ENCODE measurements at places on chromosomes 1 and 21.

GRCh38 chr1:237878406-237878805 is 12.3 kb downstream of the ZP4 start:
- no peak for DNase-seq

DNA sequence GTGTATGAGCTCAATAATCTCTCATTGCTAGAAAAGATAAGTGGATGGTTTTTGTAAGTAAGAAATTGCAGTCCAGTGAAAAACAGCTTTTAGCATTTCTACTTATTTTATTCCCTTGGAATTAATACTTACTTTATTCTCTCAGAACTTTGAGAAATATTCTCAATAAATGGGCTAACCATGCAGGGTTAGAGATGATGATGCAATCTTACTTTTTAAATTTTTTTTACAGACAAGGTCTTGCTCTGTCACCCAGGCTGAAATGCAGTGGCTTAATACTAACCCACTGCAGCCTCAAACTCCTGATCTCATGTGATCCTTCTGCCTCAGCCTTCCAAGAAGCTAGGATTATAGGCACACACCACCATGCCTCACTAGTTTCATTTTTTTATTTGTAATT is 440.8 kb upstream of the ZP4 start:
- DNase-seq, result no peak

DNA sequence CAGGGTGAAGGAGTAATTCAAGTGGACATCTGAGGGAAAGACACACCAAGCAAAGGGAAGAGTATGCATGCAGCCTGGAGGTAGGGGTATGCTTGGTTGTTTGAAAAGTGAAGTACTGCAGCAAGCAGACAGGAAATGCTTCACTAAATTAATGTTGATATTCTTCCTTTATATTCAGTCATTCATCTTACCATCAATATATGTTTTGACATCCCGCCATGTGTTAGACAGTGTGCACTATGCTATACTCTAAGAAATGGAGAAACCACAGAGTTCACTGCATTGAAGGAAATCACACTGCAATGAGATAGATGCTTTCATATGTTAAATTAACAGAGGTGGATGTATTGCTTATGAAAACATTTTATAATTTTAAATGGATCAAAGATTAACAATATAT is 82.9 kb downstream of the HSPA13 start:
- DNase-seq, result no peak

DNA sequence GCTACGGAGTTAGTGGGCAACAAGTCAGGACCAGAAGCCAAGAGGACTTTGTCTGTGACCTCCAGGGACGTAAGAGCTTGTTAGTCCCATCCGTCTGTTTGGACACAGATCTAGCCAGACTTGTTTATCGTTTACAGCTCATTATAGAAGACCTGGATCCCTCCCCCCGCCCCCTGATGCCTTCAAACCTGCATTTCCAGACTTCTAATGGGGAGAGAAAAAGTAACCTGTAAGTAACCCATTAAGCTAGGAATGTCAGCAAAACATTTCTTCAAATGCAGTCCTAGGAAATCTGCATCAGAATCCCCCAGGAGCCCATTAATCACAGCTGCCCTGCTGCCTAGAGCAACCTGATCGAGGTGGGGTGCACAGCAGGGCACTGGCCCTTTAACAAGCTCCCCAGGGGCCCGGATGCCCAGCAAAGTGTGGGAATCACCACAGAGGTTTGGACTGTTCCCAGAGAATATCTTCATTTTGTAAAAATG is 1.4 kb upstream of the MAD2L2 start:
- DNase-seq, result no peak

DNA sequence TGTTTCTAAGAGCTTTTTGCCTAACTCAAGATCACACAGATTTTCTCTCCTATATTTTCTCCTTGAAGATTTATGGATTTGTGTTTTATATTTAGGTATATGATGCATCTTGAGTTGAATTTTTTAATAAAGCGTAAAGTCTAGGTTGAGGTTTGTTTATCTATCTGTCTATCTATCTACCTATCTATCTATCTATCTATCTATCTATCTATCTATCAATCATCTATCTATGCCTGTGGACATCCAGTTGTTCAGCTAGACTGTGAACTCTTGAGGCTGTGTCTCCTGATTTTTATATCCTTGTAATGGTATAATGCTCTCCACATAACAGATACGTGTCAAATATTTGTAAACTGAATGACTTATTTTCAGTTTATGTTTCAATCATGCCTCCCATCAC is 120.1 kb downstream of the DNAH14 start:
- no peak for DNase-seq

- no peak for DNase-seq
These were observed 975.2 kb upstream of the B3GALT2 start for GRCh38 chr1:194161591-194161990.

- no peak for DNase-seq
These were observed 5.7 kb downstream of the SLC9A1 start for GRCh38 chr1:27149084-27149761.

DNA sequence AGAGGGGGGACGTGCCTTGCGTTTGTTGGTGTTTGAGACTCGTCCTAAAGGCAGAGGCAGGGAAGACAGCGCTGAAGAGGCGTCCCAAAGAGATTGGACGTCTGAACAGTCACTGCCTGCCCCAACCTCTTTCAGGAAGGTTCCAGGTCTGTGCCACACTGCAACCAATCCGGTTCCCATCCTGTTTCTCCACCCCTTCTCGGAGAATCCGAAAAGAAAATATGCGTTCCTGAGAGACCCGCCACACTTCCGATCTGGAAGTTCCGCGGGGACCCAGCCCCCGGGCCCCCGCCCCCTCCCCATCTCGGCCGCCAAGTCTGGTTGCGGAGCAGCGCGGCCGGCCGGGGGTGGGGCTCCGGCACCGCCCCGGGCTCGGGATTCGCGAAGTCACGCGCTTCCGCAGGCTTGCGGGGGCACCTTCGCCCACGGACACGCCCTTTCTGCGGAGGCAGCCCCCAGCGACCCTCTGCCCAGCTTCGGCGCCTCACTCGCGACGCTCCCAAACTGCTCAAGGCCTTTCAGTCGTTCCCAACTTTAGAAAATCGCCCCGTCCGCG is 124.5 kb upstream of the DPYD start:
- peak; percentile 31 for DNase-seq

- DNase-seq, result peak; percentile 41
These were observed 5.9 kb downstream of the RFX5 start for GRCh38 chr1:151340870-151341754.

GRCh38 chr1:29258976-29259801 is 22.9 kb downstream of the PTPRU start:
- no peak for DNase-seq

DNA sequence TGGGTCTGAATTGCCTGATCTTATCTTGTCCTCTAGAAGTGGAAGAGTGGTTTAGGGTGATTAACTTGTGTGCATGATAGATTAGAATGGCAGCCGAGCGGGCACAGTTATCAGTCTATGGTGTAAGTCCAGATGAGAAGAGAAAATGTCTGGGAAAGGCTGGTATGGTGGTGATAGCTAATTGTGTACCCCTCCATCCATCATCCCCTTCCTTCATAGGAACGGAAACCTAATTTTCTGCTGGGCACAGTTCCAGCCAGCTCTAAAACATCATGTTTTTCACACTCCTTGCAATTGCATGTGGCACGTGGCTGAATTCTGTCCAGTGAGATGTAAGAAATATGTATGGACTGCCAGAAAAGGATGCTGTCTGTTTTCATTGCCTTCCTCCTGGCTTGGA is 40.9 kb upstream of the ZP4 start:
- DNase-seq, result no peak

DNA sequence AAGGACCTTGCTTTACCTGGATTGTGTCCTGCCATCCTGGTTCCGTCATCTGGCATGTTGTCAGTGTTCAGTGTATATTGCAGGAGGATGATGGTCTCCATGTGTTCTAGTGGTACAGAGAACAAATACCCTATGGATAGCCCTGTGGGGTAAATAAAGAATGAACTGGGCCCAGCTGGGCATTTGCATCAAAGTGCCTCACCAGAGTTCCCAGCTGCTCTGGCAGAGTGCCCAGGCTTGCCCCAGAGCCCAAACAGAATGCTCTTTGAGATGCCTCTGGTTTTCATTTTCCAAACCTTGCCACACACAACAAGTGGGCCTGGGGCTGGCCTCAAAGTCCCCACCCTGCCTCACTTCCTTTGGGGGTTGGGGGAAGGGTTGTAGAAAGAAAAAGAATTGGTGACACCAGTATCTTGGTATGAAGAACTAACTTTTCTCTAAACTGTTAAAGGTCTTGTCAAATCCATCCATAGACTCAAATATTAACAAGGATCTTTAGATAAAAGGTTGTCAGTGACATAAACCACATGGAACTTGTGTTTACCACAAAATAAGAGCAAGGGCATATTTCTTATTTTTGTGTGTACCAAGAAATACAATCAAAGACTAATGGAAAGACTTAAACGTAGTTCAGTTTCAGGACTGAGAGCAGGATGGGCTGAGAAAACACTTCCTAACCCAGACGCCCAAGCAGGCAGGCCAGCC is 82.2 kb downstream of the LMO4 start:
- DNase-seq, result no peak

- no peak for DNase-seq
These were observed 447.9 kb downstream of the GPATCH2 start for GRCh38 chr1:217182992-217183391.

- no peak for DNase-seq
These were observed 288.9 kb downstream of the TM2D1 start for GRCh38 chr1:61436016-61436415.

DNA sequence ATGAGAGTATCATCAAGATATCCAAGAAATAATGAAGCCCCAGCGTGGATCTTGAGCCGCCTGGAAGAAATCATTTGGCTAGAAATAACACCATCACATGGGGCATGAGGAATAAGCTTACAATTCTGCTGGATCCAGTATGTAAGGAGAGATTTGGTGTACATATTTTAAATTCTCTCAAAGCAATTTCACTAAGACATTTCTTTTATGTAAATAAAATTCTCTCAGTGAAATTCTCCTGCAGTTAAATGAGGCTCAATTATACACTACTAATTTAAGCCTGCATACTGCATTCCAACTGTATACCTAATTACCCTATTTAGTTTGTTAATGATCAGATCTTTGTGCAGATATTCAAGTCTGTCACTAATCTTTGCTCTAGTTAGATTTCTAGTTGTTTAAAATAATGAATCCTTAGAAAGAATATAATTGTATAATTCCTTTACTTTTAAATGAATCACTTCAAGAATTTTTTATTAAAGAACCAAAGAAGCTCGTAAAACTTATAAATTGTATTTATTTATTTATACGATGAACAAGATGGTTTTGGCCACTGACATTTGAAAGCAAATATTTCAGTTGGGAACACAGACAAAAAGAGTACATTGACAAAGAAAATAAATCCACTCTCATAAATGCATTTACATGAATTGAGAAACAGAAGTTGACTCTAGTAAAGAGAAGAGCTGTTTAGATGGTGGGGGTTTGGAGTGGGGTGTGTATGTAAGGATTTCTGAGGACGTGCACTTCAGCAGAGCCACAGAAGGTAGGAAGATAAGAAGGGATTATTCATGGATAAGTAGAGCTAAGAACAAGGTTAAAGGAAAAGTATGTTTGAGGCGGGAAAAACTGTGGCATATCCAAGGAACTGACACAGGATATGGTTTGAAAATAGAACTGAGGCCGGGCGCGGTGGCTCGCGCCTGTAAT is 466.8 kb downstream of the DSCAM start:
- DNase-seq, result no peak

DNA sequence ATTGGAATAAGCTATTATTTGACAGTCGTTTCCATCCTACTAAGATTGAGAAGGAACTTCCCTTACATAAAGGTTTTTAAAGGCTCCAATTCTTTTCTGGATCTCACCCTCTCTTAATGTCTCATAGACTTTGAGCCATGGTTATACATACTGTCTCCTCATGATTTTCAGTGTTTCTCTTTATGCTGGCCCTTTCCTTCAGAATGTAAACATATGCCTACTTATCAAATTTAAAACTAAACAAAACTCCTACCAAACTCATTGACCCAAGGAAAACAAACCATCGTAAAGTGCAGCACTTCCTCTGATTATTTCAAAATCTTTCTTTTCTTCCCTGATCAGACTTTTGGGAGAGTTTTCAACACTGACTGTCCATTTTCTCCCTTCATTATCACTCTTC is 163.4 kb upstream of the DPYD start:
- no peak for DNase-seq

GRCh38 chr1:22673486-22674409 is 20.7 kb downstream of the C1QB start:
- no peak for DNase-seq

DNA sequence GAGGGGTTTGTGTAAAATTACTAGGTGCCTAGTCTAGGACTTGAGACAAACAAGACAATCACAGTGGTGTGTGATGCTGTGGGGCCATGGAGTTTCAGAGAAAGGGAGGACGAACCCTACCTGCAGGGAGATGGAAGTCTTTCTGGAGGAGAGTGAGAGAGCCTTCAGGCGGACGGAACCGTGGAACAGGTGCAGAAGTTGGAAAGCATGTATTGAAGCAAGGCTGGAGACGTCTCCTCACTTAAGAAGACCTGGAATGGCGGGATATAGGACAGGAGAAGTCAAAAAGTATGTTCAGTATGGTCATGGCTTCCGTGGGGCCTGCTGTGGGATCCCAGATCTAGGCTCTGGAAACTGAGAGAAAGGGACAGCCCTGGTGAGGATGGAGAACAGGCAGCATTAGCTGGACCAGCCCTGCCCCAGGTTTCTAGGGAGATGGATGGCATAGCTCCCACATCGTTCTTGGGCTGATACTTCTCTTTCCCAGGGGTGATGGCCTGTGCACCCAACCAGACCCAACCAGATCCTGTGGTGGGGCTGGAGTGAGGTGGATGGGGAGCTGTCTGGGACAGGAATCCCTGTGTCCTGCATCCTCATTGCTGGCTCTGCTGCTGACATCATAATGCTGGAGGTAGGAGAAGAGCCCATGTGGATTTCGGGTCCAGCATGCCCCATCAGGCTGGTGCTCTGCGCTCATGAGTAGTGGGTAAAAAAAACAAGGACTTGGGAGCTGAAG is 15.0 kb upstream of the LRP8 start:
- peak; percentile 18 for DNase-seq

DNA sequence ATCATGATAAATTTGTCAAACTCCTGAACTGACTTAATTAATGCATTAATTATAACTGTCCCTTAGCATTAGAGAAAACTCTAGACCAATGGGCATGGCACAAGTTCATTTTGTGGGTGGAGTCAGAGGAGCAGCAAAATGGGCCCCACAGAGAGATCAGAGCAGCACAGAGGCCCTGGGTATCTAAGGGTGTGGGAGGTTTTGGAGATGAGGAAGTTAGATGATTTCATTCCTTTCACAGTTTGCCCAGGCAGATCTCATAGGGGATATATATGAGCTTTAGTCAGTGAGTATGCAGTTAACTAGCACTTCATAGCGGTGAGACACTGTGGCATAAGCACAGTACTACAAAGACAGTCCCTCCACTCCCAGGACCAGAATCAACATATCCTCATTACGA is 117.3 kb downstream of the MAB21L3 start:
- DNase-seq, result no peak

- DNase-seq, result no peak
These were observed 59.4 kb upstream of the LRRC8B start for GRCh38 chr1:89465201-89465600.

DNA sequence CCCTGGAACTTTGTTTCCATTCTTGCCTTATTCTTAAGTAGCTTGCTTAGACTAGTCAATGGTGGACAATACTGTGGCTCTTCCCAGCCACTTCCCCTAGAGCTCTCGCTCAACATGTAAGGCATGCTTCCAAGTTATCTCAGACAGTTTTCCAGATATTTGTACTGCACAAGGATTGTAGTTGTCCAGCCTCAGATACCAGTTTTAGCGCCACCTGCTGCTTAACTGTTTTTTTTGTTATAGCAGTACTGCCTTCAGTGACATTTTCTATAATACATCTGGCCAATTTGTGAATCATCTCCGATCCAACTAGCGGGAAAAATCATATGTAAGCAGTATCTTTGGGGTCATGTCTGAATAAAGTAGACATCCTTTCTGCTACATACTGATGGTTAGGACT is 346.7 kb upstream of the ADGRL4 start:
- DNase-seq, result no peak

GRCh38 chr21:46150073-46150472 is 5.3 kb downstream of the FTCD start:
- DNase-seq, result no peak

All from activated T-cell treated with anti-CD3 and anti-CD28 coated beads, Interleukin-2, amount 50 U/mL, for 24 hours (primary cell).